ENCODE measurements at places on chromosomes 4 and X.

GRCh38 chrX:80792205-80792604 is 17.5 kb downstream of the BRWD3 start:
- no peak for DNase-seq

DNA sequence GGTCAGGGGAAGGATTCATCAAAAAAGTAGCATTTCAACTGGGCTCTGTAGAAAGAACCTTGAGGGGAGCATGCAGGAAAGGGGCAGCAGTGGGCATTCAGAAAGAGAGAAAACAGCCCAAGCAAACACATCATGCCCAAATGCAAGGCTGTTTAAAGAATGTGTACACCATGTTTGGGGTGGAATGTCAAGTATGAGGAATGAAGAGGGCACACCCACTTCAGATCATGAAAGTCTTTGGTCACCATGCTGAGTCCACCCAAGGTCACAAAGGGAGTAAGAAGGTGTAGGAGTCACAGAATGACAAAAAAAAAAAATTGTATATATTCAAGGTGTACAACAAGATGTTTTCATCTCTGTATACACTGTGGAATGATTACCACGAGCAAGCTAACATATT is 9.4 kb downstream of the S100G start:
- DNase-seq, result no peak

GRCh38 chr4:10063544-10064300 is 42.4 kb upstream of the SLC2A9 start:
- DNase-seq, result peak; percentile 80

DNA sequence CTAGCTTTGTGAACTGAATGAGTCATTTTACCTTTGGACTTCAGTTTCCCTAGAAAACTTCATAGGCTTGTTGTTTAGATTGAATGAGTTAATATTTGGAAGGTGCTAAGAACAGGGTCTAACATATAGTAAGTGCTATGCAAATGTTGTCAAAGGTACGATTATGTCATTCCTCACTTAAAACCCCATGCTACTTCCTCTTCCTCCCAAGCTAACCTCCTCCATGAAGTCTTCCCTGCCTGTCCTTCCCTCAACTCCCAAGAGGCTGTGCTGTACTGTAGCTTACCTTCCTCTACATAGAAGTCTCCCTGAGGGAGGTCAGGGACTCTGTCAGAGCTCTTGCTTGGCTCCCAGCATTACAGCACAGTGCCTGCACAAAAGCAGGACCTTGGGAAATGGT is 103.4 kb upstream of the PJA1 start:
- peak; percentile 38 for DNase-seq

DNA sequence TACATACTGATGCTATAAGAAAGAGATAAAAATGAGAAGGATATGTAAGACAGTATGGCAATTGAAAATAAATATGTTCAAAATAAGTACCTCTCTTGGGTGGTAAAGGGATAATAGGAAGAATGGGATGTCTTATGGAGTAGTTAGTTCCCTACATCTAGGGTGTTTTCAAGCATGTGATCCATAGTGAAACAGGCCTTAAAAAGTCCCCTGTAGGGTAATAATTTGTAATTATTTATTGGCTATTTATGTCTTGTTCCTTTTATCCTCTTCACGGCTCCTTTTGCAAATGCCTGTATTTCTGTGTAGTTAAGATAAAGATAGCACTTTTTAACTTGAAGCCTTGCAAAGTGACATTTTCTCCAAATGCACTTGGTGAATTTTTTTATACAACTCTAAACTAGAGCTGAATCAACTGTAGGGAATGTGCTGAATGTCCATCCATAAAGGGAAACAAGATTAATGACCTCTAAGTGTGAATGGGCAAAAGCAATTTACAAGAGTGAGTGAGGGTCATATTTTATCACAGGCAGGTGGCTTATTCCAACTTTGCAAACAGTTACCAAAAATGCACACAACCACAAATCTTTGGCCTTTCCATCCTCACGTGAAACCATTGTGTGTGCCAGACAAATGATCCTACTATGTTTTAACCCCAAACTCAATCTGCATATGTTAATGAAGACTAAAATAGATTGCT is 299.0 kb downstream of the KCNIP4 start:
- no peak for DNase-seq

GRCh38 chrX:118499295-118499694 is 3.7 kb downstream of the DOCK11 start:
- no peak for DNase-seq

DNA sequence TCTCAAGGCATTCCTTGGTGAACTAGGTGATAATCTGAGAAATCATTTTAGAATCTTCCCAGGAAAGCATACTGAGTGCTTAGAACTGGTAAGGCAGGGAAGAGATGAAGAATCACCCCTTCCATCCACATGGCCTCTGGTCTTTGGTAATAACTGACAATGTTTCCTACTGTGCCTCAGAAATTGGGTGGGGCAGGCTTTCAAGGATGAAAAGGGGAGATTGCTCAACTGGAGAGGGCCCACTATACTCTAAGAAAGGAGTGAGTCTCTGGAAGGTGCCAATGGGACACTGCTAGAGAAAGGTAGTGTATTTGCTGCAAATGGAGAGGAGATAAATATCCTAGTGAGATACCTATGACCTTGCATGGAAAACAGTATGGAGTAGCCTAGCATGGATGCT is 135.0 kb upstream of the SCML1 start:
- DNase-seq, result no peak

DNA sequence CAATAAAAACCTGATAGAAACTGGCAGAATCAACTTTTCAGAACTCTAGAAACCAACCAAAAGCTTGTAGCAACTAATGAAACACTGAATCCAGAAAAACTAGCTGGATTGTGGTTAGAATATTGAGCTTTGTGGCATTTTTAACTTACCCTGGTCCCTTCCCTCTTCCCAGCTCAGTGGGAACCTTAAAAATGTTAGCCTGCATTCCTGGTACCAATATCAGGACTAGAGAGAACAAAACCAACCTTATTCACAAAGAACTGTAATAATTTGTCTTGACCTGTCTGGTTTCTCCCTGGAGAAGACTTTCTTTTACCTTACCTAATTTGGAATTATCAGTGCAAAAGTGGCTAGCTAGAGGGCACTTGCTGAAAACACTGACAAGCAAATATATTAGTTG is 21.2 kb downstream of the SH3D19 start:
- no peak for DNase-seq

DNA sequence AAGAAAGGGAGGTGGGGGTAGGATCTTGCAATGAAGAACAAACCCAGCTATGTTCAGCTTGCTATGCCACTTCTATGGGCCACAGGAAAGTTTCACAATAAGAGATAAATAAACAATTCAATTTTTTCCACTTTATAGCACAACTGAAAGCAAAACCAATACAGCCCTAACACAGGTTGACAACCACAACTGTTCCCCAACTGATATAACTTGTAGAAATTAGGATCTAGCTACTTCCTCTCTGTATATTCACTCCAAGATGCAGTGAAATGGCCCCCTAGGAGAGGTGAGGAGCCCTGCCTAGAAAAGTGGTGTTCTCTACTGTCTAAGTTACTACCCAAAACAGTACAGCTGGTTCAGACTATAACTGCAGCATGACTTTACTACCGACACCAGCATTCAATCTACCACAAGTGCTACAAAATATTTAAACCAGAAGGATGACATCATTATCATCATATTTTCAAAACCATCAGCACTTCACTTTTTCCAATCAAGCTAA is 77.0 kb downstream of the FBXW7 start:
- no peak for DNase-seq

DNA sequence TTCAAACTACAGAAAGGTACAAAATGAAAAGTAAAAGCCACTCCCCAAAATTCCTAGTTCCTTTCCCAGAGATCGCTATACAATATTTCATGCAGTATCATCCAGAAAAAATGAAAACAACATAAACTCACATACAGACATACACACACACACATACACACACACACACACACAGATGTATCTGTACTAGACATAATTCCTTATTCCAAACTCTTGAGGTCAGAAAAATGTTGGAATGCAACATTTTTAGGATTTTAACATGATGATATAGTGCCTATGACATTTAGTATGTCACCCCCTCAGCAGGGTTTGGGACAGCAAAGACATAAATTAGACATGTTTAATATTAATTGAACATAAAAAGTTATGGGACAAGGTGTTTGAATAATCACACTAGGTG is 73.4 kb upstream of the LHFPL1 start:
- no peak for DNase-seq

GRCh38 chrX:110212299-110212698 is 105.6 kb downstream of the AMMECR1 start:
- DNase-seq, result no peak

DNA sequence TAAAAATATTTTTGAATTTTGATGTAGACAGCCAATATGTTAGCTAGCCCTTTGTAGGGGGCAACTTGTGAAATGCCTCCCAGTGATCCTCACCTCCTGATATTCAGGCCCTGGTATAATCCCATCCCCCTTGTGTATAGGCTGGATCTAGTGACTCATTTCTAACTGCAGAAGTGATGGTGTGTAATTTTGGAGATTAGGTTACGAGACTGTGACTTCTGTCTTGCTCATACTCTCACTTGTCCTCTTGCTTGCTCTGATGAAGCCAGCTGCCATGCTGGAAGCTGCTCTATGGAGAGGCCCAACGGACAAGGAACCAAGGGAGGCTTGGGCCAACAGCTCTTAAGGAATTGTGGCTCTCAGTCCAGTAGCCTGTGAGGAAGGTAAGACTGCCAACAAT is 61.7 kb downstream of the GPR82 start:
- DNase-seq, result peak; percentile 81

DNA sequence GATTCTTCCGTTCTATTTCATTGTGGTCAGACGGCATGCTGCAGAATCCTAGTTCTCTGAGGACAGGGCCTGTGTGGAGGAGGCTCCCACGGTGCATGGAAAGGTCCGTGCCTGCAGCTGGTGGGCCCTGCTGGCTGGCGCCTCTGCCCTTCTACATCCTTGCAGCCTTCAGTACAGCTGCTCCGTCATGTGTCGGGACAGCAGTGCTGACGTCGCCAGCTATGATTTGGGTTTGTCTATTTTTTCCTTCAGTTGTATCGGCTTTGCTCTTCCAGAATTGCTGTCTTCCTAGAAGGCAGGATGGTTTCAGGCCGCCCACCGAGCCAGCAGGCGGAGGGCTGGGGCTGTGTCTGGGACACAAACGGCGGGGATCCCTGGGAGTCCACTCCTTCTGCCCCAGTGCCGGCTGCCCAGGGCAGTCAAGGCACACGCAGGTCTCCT is 32.1 kb upstream of the CPLX1 start:
- DNase-seq, result no peak

GRCh38 chrX:78387364-78387763 is 60.0 kb upstream of the CYSLTR1 start:
- DNase-seq, result no peak

GRCh38 chrX:115632455-115632854 is 71.5 kb downstream of the PLS3 start:
- no peak for DNase-seq

GRCh38 chr4:185640811-185641675 is 105.7 kb upstream of the PDLIM3 start:
- DNase-seq, result peak; percentile 74

- DNase-seq, result no peak
Observed at GRCh38 chrX:12227412-12228041, 89.3 kb downstream of the FRMPD4 start.

Measured in bronchial epithelial cell (primary cell).